ENCODE measurements at places on chromosomes 13 and 19.
A peak's percentile ranks its signal among the peaks of the same experiment; 100 is the strongest.

DNA sequence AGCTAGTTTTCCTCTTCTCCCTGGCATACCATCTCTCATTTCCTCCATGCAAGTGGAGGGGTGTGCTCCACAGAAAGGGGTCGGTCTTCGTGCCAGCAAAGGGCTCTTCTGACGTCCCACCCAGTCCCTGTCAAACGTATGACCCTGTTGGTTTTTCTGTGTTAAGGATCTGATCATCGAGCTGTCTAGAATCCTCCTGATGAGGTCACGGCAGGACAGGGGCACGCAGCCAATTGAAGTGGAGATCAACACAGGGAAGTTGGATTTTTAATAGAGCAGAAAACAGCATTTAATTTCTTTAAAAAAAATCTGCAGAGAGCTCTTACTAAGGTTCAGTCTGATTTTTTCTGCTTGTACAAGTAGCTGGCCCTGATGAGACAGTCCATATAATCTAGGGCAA lies 339.4 kb downstream of the TEX29 start:
- DNase-seq = no peak

GRCh38 chr13:41606646-41607045 lies 149.3 kb downstream of the RGCC start:
- no peak for DNase-seq

DNA sequence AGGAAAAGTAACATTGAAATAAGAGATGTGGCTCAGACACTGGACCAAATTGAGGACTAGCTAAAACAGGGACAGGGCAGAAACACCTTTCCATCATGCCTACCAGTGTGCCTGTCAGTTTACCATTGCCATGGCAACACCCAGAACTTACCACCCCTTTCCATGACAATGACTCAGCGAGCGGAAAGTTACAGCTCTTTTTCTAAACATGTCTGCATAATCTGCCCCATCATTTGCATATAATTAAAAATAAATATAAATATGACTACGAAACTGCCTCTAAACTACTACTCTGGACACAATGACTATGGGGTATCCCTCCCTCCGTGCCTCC lies 96.0 kb downstream of the UBL3 start:
- DNase-seq = no peak

DNA sequence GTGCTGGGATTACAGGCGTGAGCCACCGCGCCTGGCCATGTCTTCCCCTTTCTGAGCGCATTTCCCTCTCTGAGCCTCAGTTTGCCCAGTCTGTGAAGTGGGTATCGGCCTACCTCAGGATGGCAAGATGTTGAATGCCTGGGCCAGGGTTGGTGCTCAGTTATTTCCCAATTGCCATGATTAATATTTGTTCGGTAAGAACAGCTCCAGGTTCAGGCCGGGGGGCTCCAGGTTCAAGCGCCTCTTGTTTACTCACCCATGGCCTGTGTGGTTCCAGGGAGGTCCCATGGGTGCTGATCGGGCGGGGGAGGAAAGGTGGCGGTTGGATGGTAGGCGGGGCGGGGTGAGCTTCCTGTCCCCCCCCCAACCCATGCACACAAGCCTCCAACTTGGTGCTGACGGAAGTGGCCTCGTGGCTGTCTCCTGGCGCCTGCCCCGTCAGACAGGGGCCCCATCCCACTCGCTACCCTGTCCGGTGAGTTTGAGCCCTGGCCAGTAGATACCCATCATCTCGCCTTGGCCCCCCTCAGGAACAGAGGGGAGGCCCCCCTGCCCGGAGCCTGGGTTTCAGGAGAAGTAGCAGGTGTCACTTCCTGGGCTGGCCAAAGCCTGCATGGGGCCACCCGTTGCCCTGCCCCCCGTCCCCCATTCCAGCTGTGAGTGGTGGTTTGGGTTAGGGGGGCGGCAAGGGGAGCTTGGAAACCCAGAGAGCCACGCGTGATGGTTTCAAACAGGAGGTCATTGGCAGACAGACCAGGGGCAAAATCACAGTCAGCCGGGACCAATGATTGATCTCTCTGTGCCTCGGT lies at the start of gene FCHO1:
TSS of gene FCHO1 (plus strand) at position 375 of the 809 bp plus-strand sequence. CDS start 3,688 bp downstream, outside the sequence.
- DNase-seq = peak; percentile 66

DNA sequence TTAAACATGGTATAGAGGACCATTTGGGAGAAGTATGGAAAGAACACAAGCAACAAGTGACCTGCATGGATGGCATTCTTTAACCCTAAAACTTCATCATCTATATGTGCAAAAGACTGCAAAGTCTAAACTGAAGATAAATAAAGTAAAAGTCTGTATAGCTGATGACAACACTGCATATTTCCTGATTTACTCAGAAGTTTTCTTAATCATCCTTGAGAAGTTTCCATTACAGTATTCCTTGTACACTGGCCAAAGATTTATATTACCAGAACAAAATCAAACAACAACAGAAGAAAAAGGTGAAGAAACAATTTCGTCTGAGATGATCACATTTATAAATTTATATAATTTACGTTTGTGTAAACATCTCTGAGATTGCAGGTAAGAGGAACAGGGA lies 805.7 kb downstream of the PCDH9 start:
- DNase-seq = no peak

DNA sequence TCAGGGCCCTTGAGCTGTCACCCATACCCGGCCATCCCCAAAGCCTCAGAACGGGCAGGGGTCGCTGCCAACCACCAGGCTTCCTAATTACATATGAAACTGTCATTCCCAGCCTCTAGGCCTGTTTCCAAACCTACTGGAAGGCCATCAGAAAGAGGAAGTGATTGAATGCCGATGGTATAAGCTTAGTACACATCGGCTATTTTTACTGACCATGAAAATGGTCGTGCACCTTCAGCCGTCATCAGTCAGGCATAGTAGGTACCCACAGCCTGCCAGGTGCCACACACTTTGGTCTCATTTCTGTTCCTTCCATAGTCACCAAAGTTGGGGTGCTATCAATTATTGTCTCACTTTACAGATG lies 10.2 kb downstream of the KRI1 start:
- DNase-seq = no peak

GRCh38 chr19:37942516-37942902 lies 35.5 kb downstream of the SIPA1L3 start:
- no peak for DNase-seq

GRCh38 chr19:10339380-10339960 lies at the start of gene ICAM3:
Gene ICAM3 (minus strand): TSS chr19:10339624. CDS start chr19:10339614, 10 bp downstream.
- DNase-seq = no peak

DNA sequence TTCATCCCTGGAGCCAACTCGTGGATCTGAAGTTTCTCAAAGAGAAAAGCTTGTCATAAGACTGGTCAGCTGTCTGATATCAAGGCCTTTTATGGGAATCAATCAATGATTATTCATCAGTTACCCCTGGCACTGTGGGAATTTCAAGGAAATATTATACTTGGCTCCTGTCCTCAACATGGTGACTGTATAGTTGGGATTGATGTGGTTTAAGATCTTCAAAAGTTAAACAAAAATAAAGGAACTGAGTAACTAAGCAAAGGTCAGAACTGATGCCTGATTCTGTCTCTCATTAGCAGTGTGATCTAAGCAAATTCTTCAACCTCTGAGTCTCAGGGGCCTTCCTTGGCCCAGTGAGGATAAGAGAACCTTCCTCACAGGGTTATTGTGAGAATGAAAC lies 22.2 kb upstream of the SERPINE3 start:
- DNase-seq = no peak

GRCh38 chr13:53759016-53759415 lies 730.4 kb downstream of the OLFM4 start:
- no peak for DNase-seq

DNA sequence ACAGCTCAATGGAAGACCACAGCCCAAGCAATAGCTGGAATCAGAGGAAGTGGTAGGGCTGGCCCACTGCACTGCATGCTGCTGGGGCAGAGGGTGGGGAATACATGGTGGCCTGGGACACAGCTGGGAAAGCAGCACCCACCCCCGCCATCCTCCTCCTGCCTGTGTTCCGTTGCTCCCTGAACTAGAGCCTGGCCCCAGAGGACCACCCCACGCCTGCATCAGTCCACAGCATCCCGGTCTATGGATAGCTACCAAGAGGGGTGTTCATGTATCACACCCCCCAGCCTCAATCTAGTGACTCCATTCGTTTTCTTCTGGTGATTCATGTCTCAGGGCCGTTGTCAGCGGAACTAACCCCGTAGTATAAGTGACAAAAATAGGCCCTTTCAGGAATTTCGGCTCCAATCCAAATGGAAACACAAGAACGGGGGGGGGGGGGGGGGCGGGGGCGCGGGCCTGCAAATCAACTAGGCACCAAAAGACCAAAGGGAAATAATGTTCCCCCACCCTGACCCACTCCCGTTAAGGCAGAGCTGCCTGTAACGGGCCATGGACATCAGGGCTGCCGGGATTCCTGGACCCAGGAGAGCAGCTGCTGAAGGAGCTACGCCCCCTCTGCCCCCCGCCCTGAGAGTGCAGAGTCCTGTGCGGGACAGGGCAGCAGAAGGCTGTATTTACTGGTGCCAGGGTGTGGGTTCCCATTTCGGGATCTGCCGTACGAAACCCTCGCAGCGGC lies 18.9 kb upstream of the EPHX3 start:
- no peak for DNase-seq

GRCh38 chr13:44331446-44331845 lies 42.2 kb upstream of the SERP2 start:
- DNase-seq = no peak

- no peak for DNase-seq
These were observed 45.8 kb downstream of the GGACT start for GRCh38 chr13:100542826-100543156.

- no peak for DNase-seq
These were observed 689.1 kb upstream of the GPC6 start for GRCh38 chr13:92537471-92537870.

DNA sequence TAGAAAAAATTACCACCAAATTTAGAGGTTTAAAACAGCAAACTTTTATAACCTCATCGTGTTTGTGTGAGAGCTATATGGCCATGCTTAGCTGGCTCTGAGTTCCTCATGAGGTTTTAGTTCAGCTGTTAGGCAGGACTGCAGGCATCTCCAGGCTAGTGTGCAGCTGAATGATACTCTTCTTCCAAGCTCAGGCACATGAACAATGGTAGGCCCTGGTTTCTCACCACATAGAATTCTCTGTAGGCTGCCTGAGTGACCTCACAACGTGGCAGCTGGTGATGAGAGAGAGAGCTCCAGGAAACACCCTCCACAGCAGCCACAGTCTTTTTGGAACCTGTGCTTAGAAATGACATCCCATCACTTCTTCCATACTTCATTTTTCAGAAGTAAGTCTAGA lies 540.6 kb upstream of the MIR17HG start:
- no peak for DNase-seq

Measured in activated gamma-delta T cell (primary cell).